ENCODE measurements at places on chromosomes 7 and 10. TPM values are rescaled to one million over a fixed set of nuclear protein-coding genes. Genes with fewer than 3 reads are reported as not detected.

SPDYE6 gene
- total RNA-seq = not detected

ERVW-1 gene
- total RNA-seq = not detected

OPALIN gene
- not detected for total RNA-seq

CYP2C8 gene
- total RNA-seq = not detected

EPO gene
- not detected for total RNA-seq

DPP6 gene
- 0.24 TPM for total RNA-seq

STAMBPL1 gene
- 23.9 TPM for total RNA-seq

SMIM30 gene
- 80.4 TPM for total RNA-seq

ASB10 gene
- not detected for total RNA-seq

DGKB gene
- total RNA-seq = 0.11 TPM

GRCh38 chr7:99272476-99273045 lies at the start of gene MYH16:
TSS of gene MYH16 (plus strand) at chr7:99272839.
- peak; percentile 52 for DNase-seq

DNA sequence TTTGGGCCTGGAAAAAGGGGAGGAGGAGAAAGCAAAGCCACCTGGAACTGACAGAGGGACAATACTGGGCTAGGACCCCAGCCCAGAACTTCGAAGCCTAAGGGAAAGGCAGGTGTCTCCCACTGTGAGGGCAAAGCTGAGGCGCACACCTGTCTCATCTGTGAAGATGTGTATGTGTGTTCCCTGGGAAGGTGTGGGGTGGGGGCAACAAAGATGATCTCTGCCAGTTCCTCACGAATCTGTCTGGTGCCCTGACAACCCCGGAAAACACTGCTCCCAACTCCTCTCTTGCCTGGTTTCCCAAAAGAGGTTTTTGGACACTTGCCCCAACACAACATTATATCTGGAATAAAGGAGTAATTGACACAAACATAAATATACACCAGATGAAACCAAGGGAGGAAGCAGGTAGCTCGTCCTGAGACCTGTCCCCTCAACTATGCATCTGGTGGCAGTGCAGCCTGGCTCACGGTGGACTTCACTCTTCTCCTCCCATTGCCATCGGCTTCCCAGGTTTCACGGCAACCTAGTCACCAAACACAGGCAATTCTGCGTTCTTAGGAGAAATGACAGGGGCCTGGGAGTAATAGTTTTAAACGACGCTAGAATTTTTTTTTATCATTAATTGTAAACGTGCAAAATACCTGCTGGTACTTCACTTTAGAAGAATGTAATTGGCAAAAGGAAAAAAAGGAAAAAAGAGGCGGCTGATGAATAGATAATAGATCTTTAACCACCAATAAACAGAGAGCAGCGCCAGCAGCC lies 1.7 kb upstream of the EMX2 start:
- DNase-seq = no peak

GRCh38 chr7:7654964-7655715 lies 14.6 kb downstream of the UMAD1 start:
- no peak for DNase-seq

- no peak for DNase-seq
Measured at GRCh38 chr7:25402532-25402931, 174.2 kb upstream of the NPVF start.

- peak; percentile 7 for DNase-seq
Measured at GRCh38 chr7:90709501-90710465, 113.7 kb downstream of the CDK14 start.

DNA sequence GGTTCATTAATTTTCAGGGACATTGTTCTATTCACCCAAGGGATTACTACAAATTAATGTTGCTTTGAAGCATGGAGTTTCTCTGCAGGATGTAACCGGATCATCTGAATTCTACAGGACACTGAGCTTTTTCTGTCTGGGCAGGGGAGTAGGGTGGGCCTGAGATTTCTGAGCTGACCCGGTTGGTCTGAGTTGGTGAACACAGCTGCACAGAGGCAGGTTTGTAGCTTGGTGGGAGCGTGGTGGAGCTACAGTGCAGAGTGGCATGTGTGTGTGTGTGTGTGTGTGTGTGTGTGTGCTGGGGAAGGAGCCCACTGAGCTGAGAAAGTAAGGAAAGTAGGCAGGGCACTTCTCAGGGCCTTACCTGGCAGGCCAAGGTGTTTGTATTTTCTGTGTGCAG lies 62.6 kb downstream of the SH2D4B start:
- no peak for DNase-seq

GRCh38 chr10:127548022-127548421 lies 1.1 kb upstream of the NPS start:
- DNase-seq = no peak

- no peak for DNase-seq
Measured at GRCh38 chr7:91348711-91349110, 84.5 kb downstream of the FZD1 start.

DNA sequence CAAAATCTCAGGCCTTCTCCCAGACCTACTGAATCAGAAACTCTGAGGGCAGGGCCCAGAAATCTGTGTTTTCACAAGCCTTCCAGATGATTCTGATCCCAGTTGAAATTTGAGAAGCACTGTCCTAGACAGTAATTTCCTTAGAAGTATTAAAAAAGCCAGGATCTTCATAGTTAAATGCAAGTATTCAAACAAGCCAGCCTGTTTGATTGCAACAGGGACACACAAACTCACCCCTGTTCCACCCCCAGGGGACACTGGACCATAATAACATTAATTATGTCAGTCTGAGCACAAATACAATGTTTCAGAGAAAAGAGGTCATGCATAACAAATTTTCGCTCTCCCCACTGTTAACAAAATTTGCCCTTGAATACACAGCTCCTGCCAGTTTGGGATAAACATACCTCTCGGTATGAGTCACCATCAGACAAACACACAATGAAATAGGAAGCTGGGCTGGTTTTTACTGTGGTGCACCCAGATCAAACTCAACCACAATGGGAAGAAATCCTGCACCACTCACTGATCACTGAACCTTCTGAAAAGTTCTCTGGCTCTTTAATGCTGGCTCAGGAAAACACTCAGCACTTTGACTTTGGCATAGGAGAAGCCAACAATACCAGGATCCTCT lies 34.3 kb downstream of the ABLIM1 start:
- peak; percentile 80 for DNase-seq

GRCh38 chr10:124090601-124091209 lies 2.7 kb downstream of the CHST15 start:
- DNase-seq = no peak

DNA sequence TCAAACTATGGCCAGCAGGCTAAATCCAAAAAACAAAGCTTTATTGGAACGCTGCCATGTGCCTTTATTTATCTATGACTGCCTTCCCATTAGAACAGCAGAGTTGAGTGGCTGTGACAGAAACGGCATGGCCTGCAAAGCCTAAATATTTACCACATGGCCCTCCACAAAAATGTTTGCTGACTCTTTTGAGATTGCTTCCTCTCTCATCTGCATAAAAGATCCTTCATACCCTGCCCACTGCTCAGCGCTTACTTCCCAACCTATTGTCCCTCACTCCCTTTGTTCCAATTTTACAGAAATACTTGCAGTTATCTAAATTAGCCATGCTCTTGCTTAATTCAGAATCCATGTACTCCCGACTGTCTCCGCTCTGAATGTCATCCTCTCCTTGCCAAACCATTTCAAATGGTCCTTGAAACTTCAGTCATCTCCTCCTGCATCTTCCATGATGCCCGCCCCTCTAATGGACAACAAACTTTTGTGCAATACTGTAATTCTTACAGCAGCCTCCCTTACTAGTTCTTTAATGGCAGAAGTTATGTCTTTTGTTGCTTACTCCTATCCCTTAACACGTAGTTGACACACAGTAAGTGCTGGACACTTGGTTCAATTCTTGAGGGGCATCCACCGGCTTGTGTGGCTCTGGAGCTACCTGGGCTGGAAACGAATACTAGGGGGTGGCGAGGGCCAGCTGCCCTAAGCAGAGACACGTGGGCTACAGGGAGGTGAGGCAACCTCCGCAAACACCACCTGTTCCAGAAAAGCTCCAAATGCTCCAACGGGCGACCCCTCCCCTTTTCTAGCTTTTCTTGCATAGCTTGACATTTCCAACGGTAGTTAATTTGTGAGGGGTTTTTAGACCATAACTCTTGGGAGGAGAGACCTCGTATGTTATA lies 832 bp downstream of the XRCC2 start:
- peak; percentile 37 for DNase-seq

DNA sequence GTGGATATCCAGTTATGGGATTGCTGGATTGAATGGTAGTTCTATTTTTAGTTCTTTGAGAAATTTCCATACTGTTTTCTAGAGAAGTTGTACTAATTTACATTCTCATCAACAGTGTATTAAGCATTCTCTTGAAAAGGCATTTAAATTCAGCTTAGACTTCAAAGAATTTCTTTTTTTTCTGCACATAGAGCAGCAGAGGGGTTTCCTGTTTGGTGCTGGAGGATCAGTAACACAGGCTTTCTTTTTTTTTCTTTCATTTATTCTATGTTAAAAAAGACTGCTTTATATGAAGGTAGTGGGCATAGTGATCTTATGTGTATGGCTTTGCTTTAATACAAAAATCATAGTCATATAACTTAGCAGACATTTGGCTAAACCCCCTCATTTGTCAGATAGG lies 47.6 kb upstream of the TARP start:
- no peak for DNase-seq

- peak; percentile 13 for DNase-seq
Measured at GRCh38 chr10:7520507-7521485, 110.0 kb upstream of the SFMBT2 start.

GRCh38 chr10:72087392-72087968 lies 871 bp downstream of the SPOCK2 start:
- DNase-seq = no peak

DNA sequence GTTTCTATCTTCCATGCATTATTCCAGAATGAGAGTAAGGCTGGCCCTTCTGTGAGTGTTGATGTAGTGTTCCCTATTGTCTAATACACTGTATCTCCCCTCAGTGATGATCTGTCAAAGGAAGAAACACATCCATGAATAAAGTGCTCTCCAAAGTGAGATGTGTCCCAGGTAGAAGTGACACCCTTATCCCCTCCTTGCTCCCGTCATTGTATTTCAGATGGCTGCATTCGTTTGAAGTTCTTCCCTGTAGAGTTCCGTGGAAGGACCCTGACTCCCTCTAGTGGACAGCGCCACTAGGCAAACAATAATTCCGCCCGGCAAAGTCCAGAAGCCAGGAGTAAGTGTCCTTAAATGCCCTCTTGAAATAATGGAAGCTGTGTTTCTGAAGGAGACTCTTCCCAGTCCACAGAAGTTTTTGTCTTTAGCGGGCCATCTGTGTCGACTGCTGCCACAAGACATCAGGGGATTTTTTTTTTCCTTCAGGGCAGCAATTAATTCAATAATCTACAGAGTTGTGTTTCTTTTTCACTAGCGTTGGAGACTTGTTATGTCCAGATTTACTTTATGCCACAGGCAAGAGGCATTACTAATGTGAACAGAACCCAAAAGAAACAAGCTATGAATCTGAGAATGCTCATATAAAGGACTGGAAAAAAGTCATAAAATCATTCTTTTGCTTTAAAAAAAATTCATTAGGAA lies 64.6 kb downstream of the THNSL1 start:
- peak; percentile 66 for DNase-seq

DNA sequence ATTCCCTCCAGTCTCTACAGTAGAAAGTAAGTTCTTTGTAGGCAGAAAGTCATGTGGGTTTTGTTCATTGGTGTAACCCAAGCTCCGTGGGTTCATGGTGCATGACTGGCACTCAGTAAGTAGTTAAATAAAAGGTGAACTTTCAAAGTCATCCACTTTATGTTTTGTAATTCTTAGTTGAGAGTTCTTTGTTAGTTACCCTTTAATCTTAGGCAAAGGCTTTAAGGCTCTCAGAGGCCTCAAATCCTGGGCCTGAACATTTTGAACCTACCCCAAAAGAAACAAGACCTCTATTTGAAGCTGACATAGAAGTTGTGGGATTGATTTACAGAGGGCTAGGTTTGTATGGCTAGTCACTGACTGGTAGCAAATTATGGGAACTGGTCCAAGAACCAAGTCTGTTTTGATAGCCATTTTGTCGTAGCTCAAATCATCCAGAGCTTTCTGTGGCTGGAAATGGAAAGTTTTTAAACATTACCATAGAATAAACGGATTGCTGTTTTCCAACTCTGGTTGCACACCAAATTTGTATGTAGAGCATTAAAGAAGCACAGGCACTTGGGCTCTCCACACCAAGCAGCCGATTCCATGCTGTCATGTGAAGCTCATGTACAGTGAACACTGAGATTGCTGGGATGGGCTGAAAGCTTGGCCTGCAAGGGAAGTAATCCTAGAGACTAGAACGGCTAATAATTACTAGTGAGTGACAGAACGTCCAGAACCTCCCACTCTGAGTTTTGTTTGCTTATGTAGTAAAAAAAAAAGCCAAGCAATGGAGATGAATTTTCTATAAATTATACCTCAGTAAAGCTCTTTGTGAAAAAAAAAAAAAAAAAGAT lies 53.5 kb downstream of the DENND11 start:
- no peak for DNase-seq

- DNase-seq = no peak
Measured at GRCh38 chr7:8592167-8592566, 158.8 kb downstream of the NXPH1 start.

DNA sequence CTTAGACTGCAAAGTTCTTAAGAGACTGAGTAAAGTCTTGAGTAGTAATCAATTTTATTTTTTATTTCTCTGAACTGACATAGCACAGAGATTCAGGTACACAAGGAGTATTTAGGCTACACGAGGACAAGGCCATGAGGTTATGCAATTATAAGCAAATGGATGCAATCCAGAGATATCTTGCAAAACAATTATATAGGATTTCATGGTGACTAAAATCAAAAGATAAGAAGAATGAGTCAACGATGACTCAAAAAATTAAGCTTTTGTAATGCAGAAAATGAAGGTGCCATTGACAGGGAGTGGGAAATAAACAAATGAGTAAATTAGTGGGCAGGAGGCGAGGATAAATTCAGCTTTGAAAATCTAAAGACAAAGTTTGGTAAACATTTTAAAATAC lies 66.7 kb upstream of the MYO3A start:
- DNase-seq = peak; percentile 28

DNA sequence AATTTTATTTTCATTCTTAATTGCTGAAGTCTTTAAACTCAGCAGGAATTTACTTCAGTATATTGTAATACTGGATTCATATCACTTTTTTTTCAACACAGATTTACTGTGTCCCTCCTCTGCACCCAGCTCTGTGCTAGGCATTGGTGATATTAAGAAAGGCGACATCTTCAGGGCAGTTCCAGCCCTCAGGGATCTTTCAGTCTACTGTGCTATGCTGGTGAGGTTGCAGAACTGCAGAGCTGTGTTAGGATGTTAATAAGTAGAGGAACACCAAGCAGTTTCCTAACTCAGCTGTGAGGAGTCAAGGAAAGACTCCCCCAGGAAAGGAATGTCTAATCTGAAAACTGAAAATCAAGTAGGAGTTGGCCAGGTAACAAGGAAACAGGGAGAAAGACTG lies 158.2 kb upstream of the NPY start:
- no peak for DNase-seq

GRCh38 chr7:100396421-100396982 lies 23.2 kb downstream of the PILRA start:
- DNase-seq = no peak

- peak; percentile 36 for DNase-seq
Measured at GRCh38 chr10:103554488-103555324, 61.2 kb downstream of the NEURL1 start.

DNA sequence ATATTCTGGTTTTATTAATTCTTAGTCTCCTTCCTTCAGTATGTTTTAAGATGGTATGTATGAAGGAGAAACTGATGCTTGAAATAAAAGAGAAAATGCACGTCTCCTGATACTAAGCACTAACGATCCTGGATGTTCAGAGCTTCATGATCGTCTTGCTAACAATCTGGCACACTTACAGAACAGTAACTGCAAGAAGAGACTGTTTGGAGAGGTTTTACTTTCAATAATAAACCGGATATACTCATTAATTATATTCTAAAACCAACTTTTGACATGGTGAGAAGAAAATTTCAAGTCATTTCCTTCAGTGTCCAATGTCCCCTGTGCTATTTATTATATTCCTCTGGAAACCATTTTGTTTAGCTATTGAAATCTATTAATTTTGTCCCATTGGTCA lies 251.0 kb downstream of the NXPH1 start:
- DNase-seq = no peak
